CD4-positive, alpha-beta T cell treated with Interleukin-1 beta for 1 hour (primary cell): ENCODE measurements at places on chromosomes 6 and 20.

DNA sequence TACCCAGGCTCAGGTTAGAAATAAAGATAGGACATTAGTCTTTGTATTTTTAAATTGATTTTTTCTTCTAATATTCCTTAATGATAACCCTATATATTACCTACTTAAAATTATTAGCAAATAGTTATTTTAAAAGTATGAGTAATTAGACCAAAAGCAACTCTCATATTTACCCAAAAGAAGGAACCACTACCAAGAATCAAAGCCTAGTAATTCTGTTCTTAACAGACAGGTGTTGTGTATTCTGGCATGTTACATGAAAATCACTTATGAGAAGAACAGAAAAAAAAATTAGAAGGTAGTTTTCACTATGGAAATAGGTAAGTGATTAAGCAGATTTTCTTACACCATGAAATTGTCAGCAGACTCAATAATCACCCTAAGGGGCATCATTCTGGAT lies 105.1 kb downstream of the ATG5 start:
- DNase-seq, result no peak

GRCh38 chr6:166333172-166333995 lies 9.0 kb downstream of the SFT2D1 start:
- peak; percentile 54 for DNase-seq

- no peak for DNase-seq
These were observed 2.0 kb downstream of the CST5 start for GRCh38 chr20:23877524-23877923.

DNA sequence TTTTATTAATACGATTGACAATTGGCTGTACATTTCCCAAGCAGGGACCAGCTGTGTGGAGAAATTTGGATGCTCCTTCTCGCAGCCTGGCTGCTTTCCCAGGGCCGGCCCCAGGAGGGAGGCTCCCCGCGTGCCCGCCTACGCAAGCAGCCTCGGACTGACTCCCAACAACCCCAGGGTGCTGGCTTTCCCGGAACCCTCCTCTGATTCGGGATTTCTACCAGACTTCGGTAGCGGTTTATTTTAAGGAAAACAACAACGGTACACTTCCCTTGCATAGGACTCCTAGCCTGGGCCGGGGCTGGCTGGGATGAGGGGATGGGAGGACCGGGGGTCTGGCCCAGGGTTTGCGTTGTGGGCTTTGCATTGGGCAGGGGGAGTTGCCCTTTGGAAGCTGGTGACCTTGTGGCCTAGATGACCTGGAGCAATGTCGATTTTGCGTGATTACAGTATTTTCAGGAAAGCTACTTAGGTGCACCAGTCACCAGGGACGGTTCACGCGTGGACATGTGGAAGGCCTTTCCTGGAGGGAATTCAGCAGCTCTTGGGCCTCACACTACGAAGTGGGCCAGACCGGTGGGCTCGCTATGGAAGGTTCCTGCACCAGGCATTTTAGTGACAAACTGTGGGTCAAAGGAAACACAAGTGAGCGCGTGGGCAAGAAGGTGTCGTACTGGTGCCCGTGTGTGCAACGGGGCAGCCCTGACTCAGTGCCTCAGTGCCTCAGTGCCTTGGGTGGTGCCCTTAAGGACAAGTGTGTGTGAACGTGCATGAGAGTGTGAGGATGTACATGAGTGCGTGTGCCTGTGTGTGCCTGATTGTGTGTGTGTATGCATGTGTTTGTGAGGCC lies 20.7 kb upstream of the PHACTR3 start:
- DNase-seq, result no peak

GRCh38 chr20:52812231-52812847 lies 159.8 kb upstream of the TSHZ2 start:
- DNase-seq, result no peak

DNA sequence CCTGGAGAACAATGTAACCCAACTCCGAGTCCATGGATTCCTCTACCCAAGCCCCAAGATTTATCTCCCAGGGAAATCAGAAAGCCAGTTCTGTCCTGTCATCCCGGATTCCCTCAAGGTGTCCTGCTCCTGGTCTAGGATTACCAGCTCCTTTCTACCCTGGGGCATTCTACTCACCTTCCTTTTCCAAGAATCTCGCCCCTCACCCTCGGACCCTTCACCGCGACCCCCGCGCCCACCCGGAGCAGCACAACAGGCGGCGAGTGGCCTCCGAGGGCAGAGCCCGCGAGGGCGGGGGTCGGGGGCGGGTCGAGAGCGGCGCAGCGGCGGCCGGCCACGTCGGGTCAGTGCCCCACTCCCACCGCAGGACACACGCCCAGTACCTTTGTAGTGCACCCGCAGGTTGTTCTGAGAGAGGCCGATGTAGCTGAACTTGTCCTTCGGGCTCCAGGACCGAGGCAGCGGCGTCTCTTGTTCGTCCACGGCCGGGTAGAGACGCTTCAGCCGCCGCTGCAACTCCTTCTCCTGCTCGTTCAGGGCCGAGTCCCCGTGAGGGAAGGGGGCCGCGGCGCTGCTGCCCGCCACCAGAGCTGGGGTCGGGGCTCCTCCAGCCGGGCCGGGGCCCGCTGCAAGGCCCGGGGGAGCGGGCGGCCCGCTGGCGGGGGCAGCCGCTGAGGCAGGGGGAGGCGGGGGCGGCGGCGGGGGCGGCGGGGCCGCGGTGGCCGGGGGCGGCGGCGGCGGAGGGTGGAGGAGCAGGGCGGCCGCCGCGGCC lies 897 bp downstream of the RANBP9 start:
- DNase-seq, result peak; percentile 24

DNA sequence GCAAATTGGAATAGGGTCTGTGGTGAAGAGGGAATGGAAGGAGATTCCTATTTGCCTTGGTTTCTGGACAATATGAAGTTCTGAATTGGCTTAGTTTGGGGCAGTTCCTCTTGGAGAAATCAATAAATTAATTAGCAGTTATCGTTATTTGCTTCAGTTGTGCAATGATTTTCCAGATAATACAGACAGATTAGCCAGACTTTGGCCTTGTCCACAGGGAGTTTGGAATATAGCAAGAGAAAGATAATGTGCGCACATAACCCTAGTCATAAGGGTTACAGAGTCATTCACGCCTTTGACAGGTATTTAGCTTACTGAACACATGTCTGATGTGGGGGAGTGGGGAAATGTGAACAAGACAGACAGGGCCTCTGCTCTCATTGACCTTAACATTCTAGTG lies 1.3 kb downstream of the ATRN start:
- DNase-seq, result no peak

GRCh38 chr6:32854376-32855178 lies 585 bp downstream of the PSMB9 start:
- peak; percentile 67 for DNase-seq

DNA sequence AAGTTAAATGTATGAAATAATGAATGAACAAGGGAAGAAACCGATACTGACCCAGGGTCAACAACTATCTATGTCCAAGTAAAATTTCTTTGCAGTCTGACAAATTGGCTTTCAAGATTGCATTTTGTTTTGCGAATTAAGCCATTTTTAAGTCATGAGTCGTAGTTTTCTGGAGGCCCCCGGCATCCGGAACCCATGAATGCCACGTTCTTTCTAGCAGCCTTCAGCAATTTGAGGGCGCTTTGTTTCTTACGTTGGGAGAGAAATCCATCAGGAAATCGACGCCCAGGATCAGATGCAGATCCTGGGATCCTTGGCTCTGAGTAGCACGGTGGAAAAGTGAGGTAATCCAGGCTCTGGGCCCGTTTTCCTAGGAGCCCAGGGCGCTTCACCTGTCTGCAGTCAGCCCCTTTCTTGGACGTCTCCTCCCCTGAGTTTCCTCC lies 309 bp upstream of the ABRACL start:
- no peak for DNase-seq

GRCh38 chr20:34324541-34324940 lies 21.4 kb upstream of the AHCY start:
- no peak for DNase-seq
